ENCODE measurements at places on chromosomes 7 and 10.
A peak's percentile ranks its signal among the peaks of the same experiment; 100 is the strongest.

GRCh38 chr7:104469166-104469820, 140.9 kb downstream of the LHFPL3 start:
- DNase-seq = no peak

DNA sequence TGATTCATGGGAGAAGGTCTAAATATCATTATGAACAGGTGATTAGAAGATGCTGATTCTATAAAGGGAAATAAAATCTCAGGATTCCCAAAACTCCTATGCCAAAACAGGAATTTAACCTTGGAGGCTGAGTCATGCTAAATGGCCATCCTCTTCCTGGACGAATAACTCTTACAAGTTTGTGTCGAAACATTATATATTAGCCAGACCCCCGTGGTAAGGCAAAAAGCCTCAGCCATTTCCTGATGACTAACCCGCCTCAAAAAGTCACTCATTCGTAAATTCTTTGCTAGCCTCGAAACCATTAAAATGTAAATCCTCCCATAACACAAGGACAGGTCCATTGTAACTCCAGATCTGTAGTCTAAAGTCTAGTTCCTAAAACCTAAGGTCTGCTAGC, 32.0 kb downstream of the CUL2 start:
- no peak for DNase-seq

- DNase-seq = peak; percentile 86
These were observed 19.9 kb upstream of the MAP3K8 start for GRCh38 chr10:30413996-30414576.

DNA sequence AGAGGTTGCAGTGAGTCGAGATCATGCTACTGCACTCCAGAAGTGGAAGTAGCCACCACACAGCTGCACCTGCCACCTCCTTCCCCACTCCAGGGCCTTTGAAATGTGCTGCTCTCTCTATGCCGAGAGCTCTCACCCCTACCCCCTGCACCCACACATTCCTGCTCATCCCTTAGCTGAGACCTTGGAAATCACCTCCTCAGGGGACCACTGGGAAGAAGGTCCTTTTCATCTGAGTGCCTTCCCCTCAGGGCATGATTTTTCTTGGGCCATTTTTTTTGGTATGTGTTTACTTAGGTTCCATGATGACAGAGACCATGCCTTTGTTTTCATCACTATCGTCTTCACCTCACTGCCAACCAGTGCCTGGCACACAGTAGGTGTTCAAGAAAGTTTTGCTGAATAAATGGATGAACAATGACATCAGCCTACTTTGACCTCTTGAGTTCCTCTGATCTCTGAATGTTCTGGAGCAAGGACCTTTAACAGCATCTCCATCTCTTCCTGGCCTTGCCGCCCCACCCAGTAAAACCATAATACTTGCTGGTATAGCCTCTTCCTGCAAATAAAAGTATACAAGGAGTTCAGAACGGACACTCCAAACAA, 166.6 kb upstream of the KLF14 start:
- peak; percentile 54 for DNase-seq

DNA sequence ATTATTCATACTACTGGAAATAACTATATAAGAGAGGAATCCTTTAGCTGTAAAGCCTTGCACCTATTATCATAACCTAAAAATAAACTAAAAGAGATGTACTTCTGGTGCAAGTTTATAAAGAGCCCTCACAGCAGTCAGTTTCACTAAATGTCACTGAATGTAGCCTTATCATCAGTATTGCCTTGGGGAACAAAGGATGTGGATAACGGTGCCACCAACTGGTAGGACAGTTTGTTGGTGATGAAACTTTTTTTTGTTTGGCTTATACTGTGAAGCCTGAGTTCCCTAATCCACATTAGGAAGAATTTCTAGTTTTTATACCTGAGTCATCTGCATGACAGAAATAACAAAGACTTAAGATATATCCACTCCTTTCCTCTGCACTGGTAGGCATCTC, 117.9 kb upstream of the COL1A2 start:
- peak; percentile 39 for DNase-seq

DNA sequence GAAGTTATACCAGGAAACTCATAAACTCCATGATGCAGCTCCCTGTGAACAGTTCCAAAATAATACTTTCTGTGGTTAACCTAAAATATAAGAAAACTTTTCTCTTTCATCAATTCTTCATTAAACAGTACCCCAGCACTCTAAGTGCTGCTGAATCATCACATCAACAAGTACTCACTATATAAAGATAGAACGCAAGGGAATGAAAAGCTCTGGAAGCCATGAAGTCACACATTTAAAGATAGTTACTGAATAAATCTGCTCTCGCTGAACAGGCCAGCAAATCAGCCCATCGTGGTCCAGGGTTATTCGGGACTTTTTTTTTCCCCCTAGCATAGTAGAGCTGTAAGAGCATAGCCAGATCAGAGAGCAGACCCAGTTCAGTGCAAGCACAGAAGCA, 254.3 kb downstream of the IPMK start:
- no peak for DNase-seq

DNA sequence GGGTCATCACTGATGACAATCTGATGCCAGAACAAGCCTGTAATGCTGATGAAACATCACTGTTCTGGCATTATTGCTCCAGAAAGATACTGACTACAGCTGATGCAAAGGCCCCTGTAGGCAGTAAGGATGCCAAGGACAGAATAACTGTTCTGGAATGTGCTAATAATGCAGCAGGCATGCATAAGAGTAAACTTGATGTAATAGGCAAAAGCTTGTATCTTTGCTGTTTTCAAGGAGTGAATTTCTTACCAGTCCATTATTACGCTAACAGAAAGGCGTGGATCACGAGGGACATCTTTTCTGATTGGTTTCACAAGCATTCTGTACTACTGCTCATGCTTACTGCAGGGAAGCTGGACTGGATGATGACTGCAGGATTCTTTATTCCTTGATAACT, 18.7 kb downstream of the LCOR start:
- DNase-seq = no peak

GRCh38 chr10:62880162-62880561, 64.0 kb upstream of the EGR2 start:
- no peak for DNase-seq

GRCh38 chr7:111083413-111083812, 7.5 kb upstream of the LRRN3 start:
- no peak for DNase-seq

DNA sequence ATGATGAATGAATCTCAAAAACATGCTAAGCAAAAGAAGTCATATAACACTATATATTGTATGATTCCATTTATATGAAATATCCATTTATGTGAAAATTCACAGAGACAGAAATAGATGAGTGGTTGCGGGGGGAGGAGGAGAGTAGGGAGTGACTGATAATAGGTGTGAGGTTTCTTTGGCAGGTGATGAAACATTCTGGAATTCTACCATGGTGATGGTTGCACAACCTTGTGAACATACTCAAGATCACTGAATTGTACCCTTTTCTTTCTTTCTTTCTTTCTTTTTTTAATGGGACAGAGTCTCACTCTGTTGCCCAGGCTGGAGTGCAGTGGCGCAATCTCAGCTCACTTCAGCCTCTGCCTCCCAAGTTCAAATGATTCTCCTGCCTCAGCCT, 10.7 kb downstream of the SVOPL start:
- DNase-seq = no peak

GRCh38 chr7:2718296-2718965, 30.4 kb downstream of the AMZ1 start:
- DNase-seq = no peak

GRCh38 chr7:97167176-97167575, 49.7 kb downstream of the SDHAF3 start:
- no peak for DNase-seq

- peak; percentile 28 for DNase-seq
These were observed 185.7 kb upstream of the AUTS2 start for GRCh38 chr7:69412331-69413146.

DNA sequence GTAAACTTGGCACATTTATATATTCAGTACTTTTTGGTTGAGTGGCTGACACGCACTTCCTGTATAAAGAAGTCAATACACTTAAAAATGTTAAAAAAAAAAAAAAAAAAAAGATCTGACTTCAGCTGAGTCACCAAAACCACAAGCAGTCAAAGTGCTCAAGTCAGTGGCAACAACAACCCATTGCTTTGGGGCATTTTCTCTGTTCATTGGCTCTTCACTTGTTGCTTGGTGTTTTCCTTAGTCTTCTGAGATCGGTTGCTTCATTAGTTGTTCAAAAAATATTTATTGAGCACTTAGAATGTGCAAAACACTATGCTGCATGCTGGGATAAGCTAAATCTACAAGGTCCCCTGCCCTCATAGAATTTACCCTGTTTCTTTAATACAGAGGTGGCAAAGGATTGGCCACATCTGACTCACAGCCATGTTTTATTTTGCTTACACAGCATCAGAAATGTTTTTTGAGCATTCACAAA, 63.7 kb downstream of the ZNRF2 start:
- DNase-seq = peak; percentile 67

GRCh38 chr10:131786756-131787605, 113.8 kb upstream of the PPP2R2D start:
- DNase-seq = peak; percentile 57

GRCh38 chr7:158685693-158686092, 18.9 kb downstream of the NCAPG2 start:
- no peak for DNase-seq

DNA sequence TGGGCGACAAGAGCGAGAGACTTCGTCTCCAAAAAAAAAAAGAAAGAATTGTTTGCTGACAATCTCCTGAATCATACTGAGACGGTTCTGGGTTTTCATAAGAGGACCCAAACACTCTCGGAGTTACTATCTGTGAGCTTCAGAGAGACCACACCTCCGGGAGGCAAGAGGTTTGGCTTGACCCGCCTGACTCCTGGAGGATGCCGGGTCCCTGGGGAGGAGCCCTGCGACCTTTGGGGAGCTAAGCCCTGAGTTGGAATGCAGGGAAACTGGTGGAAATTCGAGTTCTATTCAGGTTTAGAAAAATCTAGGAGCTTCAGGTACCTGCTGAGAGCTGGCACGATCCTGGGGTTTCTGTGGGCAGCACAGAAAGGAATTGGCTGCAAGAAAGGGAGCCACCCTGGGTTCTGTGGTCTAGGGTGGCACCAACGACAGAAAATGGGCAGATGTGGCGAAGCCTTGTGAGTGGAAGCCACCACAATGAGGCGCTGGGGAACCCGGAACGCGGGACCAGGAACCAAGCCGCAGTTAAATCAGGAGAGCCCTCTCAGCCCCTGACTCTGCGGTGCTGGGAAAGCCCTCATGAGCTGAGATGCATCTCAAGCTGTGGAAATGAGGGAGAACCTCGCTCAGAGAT, 21.9 kb upstream of the GATAD1 start:
- DNase-seq = peak; percentile 42

DNA sequence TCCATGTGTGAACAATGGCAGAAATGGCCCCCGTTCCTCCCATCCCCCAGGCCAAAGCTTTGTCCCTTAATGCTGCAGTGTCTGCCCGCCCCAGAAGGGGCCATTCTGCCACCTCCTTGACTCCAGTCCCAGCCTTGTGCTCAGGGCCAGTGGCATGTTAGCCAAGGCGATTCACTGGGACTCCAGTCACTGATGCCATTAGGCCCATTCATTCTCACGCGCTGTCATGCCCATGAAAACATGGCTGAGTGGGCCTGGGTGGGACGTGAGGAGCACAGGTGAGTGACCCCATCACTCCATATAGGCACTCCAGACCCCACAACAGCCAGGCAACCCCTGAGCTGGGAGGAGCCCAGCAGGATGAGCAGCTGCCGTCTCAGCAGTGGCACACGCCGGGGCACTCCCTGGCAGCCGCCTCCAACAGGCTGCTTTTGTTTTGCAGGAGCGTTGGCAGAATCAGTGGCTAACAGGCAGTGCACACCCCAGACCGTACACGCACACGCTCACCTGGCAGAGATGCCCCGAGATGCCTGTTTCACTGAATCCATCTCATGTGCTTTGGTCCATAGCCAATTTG, 79.5 kb downstream of the TCERG1L start:
- DNase-seq = no peak

GRCh38 chr10:52568309-52568708, 204.3 kb downstream of the MBL2 start:
- DNase-seq = no peak

DNA sequence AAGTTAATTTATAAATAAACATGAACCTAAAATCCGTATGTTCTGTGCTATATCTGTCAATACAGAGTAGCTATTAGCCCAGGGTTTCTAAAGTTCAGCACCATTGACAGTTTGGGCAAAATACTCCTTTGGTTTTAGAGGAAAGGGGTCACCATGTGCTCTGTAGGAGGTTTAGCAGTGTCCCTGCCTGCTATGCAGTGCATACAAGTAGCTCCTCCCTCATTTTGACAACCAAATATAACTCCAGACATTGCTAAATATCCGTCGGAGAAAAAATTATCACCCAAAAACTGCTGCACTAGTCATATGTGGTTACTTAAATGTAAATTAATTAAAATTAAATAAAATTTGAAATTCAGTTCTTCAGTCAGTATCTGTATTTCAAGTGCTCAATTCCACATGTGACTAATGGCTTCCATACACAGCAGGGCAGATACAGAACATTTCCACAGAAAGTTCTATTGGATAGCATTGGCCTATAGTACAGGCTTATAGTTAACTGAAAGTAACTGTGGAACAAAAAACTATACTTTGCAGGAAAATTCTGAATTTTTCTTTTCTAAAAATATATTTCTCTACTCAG, 6.4 kb downstream of the UPF2 start:
- DNase-seq = no peak

DNA sequence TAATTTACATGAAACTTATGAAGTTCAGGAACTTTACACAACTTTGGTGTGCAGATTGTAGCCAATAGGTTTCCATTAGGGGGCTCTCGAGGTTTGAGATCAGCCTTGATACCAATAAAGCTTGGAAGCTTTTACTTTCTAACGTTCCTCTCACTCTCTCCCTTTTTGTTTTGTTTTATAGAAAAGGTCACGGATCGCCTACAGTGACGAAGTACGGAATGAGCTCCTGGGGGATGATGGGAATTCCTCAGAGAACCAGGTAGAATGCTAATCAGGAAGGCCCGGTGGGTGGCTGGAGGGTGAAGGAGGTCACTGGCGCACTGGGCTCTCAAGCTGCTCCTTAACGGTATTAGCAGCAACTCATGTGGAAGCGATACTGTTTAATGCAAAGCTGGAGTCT, 79.9 kb downstream of the VTI1A start:
- DNase-seq = no peak

DNA sequence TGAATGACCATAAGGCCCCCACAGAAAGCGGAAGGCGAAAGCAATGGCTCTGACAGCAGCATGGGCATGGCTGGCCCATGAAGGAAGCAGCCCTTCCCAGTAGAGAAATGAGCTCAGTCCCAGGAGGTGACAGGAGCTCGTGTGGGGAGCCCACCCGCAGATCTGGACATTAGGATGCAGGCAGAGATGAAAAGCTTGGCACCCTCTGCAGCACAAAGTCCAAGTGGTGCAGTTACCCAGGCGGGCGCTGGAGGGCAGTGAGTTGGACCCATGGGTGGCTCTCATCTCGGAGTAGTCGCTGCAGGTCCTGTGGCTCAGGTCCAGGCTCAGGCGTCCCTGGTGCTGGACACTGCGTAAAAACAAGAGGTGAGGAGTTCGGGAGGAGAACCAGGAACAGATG, 109.0 kb downstream of the DLG5 start:
- no peak for DNase-seq

- peak; percentile 49 for DNase-seq
These were observed 102.0 kb downstream of the PKD1L1 start for GRCh38 chr7:47846138-47846836.

- no peak for DNase-seq
These were observed 34.8 kb downstream of the TRDMT1 start for GRCh38 chr10:17166699-17167098.
